CD4-positive, alpha-beta T cell treated with Interleukin-17A for 1 hour (primary cell): ENCODE measurements at places on chromosomes 6 and 20.

- no peak for DNase-seq
Observed at GRCh38 chr6:37559501-37559900, 59.8 kb upstream of the CCDC167 start.

DNA sequence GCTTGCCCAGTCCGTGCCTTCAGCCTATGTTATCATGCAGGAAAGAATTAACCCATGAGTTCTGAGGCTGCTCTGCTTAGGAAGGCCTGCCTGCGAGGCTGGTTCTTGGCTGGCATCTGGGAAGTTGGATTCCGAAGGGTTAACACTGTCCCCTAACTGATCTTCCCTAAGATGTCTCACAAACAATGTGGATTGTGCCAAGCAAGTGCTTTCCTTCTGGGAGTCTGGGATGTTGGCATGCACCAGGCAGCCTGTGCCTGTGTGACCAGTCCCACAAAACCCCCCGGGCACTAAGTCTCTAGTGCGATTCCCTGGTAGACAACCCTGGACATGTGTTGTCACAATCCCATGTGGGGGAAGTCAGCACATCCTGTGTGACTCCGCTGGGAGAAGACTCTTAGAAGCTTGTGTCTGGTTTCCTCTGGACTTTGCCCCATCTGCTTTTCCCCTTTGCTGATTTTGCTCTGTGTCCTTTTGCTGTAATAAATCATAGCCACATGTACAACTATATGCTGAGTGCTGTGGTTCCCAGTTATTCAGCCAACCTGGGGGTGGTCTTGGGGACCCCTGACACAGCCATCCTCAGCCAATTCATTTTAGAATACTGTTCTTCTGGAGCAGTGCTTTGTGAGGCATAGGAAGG is 83.8 kb downstream of the SLC22A23 start:
- no peak for DNase-seq

DNA sequence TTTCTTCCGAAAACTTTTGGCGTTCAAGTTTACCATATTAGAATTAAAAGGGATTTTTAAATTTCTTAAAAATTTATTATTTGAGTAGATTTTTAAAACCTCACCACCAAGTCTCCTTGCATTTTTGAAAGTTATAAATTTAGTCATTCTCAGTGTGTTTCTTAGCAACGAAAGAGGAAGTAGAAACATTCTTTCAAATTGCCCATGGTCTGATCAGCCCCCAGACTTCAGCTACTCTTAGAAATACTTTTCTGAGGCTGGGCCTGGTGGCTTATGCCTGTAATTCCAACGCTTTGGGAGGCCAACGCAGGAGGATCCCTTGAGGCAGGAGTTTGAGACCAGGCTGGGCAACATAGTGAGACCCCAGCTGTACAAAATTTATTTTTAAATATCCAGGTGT is 15.1 kb upstream of the RTF2 start:
- no peak for DNase-seq

DNA sequence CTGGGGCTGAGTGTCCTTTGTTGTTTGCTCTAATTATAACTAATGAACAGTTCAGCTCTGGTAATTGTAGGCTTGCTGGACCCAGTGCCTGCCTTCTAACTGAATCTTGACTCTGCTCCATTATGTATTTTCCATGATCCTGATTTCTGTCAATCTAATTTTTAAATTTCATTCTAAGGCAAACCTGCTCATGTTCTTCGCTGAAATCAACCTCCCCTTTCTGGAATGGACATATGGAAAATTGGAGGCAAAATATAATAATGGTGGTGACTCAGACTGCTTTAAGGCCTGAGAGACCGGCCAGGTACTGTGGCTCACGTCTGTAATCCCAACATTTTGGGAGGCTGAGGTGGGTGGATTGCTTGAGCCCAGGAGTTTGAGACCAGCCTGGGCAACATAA is 182.7 kb upstream of the AKAP12 start:
- DNase-seq: no peak

DNA sequence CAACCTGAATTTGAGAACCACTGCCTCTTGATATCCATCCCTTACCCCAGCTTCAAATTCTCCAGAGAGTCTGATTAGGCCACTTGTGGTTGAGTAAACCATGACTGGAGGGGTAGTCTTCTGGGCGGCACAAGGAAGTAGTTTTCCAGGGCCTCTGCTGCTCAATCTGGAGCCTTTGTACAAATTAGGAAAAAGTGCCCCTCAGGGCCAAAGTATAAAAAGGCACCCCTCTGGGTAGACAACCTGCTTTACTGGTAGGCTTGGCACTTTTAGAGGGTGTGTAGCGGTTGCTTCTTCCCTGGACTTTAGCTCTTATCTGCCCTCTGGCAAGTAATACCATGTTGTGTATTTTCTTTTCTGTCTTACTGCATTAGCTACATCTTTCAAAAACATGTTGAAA is 32.9 kb upstream of the RPL7L1 start:
- DNase-seq: no peak

- no peak for DNase-seq
Observed at GRCh38 chr6:3516092-3516491, 59.2 kb upstream of the SLC22A23 start.

DNA sequence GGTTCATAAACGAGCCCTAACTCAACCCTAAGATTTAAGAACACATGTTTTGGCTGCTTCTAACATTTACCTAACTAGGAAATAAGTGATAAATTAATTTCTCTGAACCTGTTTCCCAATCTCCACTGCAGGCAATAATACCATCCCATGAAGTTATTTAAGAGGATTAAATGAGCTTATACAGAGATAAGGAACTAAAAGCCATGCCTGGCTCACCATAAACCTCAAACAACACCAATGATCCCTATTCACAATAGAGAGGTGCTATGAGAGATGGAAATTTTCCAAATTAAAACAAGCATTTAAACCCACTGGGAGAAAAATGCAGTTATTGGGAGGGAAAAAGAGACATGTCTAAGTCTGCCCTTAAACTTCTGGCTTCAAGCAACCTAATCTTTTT is 33.9 kb upstream of the KLHL31 start:
- no peak for DNase-seq

DNA sequence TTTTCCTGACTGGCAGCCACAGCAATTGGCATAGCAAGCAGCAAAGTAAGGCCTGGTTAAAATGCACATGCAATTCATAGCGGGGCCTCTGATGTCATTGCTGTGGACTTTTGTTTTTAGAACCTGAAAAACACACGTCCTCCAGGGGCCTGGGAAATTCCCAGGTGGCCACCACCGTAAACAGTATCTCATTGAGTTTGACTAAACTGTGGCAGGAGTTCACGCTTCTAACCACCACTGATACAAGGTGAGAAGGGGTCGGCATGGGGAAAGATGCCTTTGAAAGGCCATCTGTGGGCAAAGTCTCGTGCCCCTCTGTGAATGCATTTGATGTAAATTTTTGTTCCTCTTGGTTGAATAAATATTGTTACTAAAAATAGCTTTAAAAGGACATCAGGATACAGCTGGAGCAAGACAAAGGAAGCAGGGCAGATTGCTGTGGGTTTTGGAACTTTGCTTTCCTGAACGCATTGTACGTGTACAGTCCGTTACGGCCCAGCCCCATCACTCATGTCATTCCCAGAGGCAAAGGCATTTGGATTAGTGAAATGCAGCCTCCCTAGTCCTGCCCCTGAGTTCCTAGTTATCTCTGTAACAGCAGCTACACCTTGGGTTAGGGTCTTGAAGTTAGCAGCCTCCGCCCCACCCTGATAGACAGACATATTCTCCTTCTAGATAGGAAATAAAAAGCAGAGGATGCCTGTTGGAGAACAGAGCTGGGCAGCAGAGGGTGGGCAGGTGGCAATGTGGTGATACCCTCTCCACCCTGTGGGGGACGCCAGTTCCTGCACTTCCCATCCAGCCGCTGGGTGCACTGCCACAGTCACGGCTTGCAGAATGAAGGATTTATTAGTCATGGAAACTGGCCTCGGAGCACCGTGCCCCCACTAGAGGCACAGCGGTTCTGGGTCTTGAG is 80.3 kb downstream of the ZDHHC14 start:
- DNase-seq: peak; percentile 29

- DNase-seq: no peak
Observed at GRCh38 chr6:13038741-13039190, 289.6 kb downstream of the TBC1D7 start.

GRCh38 chr6:121540210-121540609 is 104.8 kb downstream of the GJA1 start:
- DNase-seq: no peak

GRCh38 chr20:19828232-19828631 is 70.2 kb downstream of the RIN2 start:
- DNase-seq: peak; percentile 30

DNA sequence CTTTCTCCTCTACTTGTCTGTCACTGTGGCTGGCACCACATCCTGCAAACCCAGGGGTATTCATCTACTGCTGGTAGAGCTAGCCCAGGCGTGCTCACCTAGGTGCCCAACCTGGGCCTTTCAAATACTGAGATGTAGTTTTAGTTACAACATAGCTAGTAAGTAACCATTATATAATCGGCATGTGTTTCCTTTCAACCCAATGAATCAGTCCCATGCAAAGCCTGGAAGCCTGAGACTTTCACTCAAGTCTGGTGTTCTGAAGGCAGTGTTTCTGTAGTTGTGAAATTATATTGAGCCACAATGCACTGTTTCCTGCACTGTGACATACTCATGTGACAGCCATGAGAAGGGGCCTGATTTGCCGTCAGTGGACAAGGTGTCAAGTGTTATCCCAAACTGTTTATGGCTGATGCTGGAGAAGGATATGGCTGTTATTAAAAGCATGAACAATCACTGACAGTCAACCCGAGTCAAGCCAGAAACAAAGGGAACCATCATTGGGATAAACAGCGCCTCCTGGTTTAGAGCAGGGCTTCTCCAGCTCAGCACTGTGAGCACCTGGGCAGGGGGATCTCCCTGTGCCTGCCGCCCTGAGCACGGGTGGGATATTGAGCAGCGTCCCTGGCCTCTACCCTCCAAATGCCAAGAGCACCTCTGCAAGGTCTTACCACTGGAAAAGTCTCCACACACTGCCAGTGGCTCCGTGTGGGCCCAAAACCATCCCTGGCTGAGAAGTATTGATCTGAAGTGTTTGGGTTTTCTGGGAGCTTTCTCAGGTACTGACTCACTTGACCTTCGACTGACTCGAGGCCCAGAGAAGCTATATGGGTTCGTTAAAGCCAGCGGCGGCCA is 1.6 kb downstream of the PSMA7 start:
- peak; percentile 37 for DNase-seq

- DNase-seq: no peak
Observed at GRCh38 chr6:166058064-166058739, 109.4 kb downstream of the TBXT start.

DNA sequence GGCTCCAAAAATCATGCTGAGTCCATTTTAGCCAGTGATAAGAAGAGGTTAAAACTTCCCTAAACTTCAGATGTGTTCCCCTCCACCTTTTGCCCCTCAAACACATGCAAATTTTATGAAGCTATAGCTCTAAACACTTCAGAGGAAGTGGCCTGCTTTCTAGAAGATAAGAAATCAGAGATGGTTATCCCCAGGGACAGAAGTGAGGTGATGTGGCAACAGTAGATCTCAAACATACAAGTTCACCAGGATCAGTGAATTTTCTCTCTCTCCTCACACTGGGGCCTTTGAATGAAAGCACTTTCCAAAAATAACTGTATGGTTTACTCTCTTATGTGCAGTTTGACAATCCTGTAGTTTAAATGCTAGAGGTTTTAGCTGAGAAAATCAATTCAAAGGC is 332.0 kb downstream of the BTBD9 start:
- no peak for DNase-seq

DNA sequence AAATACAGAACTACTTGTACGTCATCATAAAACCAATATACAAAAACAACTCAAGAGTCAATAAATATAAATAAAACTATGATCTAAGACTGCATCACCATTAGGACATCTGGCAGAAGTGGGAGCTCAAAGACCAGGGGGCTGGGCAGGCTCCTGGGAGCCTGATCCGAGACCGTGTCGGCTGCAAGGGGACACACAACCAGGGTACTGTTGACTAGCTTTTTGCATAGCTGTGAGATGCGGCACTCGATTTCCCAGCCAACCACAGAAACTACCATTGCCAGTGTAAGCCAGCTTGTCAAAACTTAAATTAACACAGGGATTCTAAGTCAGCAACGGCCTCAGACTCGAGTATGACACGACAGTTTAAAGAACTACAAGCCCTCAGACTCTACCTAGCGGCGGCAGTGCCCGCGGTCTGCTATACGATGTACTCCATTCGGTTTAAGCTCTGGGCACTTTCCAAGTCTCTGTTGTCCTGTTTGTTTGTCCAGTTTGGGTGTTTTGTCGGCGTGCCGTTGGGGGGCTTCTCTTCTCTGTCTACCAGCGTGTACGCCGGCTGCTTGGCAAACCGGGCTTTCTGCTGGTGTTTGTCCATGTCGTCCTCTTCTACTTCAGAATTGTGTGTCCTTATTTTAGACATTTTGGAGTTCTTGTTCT is 34.6 kb downstream of the JAG1 start:
- DNase-seq: no peak

GRCh38 chr6:35208419-35208818 is 5.3 kb upstream of the SCUBE3 start:
- DNase-seq: no peak

GRCh38 chr20:40232756-40233155 is 456.3 kb downstream of the MAFB start:
- DNase-seq: no peak

DNA sequence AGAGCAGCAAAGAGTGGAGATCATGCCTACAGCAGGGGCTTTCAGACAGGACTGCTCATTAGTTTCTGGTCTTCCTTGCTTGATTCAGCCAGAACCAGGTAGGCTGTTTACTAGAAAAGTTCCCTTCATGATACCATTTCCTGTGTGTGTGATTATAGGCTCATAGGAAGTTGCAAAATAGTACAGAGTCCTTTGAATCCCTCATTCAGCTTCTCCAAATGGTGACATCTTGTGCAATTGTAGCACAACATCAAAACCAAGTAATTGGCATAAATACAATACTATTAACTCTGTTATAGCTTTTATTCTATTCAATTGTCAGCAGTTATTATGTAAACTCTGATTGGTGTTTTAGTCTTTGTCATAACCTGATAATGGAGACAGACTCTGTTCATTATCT is 347.3 kb upstream of the CDH4 start:
- no peak for DNase-seq

GRCh38 chr20:11230999-11231398 is 557.2 kb upstream of the JAG1 start:
- no peak for DNase-seq

GRCh38 chr6:71181565-71181964 is 107.0 kb upstream of the OGFRL1 start:
- no peak for DNase-seq

- no peak for DNase-seq
Observed at GRCh38 chr20:60192326-60192725, 234.1 kb downstream of the CDH26 start.

- DNase-seq: no peak
Observed at GRCh38 chr6:90442366-90442765, 144.5 kb downstream of the MAP3K7 start.
